ENCODE measurements at places on chromosomes 16 and 17.

DNA sequence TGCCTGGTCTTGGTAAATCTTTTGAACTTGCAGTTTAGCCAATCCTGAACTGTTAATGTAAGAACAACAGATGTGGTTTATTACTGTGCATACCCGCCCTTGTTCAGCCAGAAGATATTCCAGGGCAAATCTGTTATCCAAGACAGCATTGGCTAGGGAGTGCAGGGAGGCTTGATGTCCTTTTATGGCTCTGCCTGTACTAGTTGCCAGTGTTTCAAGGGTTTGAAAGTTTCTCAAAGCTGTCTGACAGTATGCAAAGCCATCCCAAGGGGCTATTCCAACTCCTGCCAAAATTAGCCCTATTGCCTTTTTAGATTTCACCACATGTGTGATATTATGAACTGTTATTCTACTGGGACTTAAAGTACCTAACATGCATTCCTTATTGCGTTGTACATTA is 30.1 kb downstream of the LCMT1 start:
- no peak overlapping the region for H3K4me3 ChIP-seq
- no peak overlapping the region for H3K27ac ChIP-seq
- peaks cover 45% of the 10 kb centered on the region for H3K36me3 ChIP-seq
- H3K4me1 ChIP-seq, result no peaks in the 10 kb centered on the region

DNA sequence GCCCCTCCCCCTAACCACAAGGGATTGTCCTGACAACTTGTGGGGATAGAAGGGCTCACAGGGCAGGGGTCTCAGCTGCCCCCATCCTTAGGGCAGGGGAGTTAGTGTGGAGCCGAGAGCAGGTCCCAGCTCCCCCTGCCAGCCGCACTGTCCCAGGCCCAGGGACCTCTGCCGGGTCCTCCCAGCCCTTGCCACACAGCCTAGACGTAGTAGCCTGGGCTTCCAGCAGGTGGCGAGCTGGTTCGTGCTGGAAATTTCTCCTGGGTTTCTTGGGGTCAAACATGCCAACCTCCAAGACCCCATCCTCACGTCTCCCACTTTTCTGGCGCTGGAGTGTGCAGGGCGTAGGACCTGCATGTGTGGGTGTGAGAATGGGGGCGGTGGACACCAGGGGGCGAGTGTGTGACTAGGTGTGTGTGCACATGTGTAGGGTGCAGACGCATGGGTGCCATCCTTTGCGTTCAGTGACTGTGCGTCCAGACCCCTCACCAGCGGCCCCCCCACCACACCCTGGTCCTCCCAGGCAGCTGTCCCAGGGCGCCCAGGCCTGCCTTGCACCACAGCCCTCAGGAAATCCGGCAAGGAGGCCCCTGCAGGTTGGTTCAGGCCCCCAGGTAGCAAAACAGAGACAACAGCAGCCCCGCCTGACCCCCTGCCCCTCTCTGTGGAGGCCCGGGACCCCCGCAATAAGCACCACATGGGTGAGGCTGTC is 29.5 kb downstream of the SBK1 start:
- no peaks in the 10 kb centered on the region for H3K36me3 ChIP-seq
- H3K4me3 ChIP-seq, result no peak overlapping the region
- H3K27me3 ChIP-seq, result no peaks in the 10 kb centered on the region
- peaks cover 5% of the 10 kb centered on the region for H3K4me1 ChIP-seq
- H3K27ac ChIP-seq, result no peak overlapping the region

- ATAC-seq, result no peak
- H3K27ac ChIP-seq, result no peak overlapping the region
- H3K36me3 ChIP-seq, result peaks cover 56% of the 10 kb centered on the region
- no peak overlapping the region for H3K4me3 ChIP-seq
- no peaks in the 10 kb centered on the region for H3K4me1 ChIP-seq
- no peaks in the 10 kb centered on the region for H3K27me3 ChIP-seq
Measured at GRCh38 chr16:24826817-24827566, 18.8 kb upstream of the SLC5A11 start.

GRCh38 chr17:30838202-30838807 is 6.5 kb downstream of the ATAD5 start:
- no peak overlapping the region for H3K4me3 ChIP-seq
- no peaks in the 10 kb centered on the region for H3K27me3 ChIP-seq

GRCh38 chr16:55491691-55492090 is 12.7 kb downstream of the MMP2 start:
- ATAC-seq, result no peak
- no peak overlapping the region for H3K4me3 ChIP-seq
- no peaks in the 10 kb centered on the region for H3K36me3 ChIP-seq
- H3K4me1 ChIP-seq, result no peaks in the 10 kb centered on the region

- no peak overlapping the region for H3K4me3 ChIP-seq
- no peaks in the 10 kb centered on the region for H3K27me3 ChIP-seq
- no peaks in the 10 kb centered on the region for H3K4me1 ChIP-seq
- H3K36me3 ChIP-seq, result no peaks in the 10 kb centered on the region
- ATAC-seq, result no peak
Measured at GRCh38 chr16:65079549-65079948, 42.3 kb downstream of the CDH11 start.

- peak overlapping the region; percentile 82 for H3K4me3 ChIP-seq
- H3K36me3 ChIP-seq, result peaks cover 13% of the 10 kb centered on the region
- ATAC-seq, result no peak
Measured at GRCh38 chr16:591892-592517, 2.1 kb downstream of the RAB40C start.

DNA sequence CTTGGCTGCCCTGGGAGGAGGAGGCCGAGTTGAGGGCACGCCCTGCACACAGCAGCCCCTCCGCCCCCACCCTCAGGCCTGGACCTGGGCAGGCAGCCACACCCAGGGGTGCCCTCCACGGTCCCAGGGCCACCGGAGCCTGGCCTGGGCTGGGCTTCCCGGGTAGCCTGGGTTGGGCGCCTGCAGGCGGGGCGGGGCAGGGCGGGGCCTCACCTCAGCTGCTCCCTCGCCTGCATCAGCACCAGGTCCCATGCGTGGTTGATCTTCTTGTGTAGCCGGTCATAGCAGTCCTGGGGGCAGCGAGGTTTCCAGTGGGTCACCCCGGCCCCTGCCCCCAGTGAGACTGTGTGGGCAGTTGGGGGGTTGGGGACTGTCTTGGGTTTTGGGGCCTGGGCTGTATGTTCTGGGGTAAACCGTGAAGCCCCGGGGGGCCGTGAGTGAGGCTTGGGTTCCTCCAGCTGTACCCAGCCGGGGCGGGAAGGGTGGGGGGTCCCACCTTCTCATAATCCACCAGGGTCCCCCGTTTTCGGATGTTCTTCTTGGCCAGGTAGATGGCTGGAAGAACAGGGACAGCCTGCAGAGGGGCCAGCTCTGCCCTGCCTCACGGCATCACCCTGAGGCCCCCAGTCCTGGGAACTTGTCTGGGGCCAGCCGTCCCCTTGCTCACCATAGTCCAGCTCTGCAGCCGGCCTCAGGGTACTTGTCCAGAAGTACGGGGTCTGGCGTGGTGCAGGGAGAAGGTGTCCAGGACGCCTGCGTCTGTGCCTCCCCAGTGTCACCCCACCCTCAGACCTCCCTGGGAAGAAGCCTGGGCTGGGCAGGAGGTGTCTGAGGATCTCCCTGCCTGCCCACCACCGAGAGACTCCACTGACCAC is 2.0 kb downstream of the RGS11 start:
- H3K27ac ChIP-seq, result no peak overlapping the region
- H3K36me3 ChIP-seq, result no peaks in the 10 kb centered on the region
- H3K4me1 ChIP-seq, result no peaks in the 10 kb centered on the region
- peaks cover 39% of the 10 kb centered on the region for H3K27me3 ChIP-seq
- ATAC-seq, result no peak
- no peak overlapping the region for H3K4me3 ChIP-seq

DNA sequence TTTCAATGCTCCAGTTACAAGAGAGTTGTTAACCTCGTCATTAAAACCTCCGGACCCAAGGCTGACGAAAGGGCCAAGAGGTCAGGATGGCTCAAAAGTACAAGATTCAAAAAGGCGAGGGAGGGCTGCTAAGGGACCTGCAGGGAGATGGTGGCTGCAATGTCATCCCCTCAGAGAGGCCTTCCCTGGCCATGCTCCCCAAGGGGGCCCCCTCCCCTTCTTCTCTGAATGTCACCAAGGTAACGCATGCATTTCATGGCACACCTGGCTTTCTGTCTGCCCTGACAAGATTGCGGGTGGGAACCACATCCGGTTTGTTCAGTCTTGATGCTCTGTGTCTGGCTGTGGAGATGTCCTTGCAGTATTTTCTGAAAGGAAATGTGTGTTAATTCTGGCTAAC is 89.9 kb downstream of the C16orf78 start:
- peak; percentile 71 for ATAC-seq
- H3K27me3 ChIP-seq, result no peaks in the 10 kb centered on the region
- no peak overlapping the region for H3K4me3 ChIP-seq
- H3K4me1 ChIP-seq, result peaks cover 12% of the 10 kb centered on the region

DNA sequence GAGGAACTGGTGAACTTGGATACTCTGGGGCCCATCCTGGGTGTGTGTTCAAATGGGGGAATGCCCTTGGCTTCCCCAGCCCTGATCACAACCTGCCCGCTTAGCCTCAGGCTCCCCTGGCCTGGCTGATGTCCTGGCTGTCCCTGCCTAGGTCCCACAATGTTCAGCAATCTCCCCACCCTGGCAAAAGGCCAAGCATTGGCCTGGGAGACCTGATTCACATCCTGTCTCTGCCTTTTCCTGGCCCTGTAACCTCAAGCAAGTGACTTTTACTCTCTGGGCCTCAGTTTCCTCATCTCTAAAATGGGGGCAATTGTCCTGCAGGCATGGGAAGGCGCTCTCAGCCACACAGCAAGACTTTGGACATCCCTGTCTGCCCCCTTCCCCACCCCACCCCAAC is 14.4 kb downstream of the CPNE2 start:
- H3K4me3 ChIP-seq, result no peak overlapping the region
- no peaks in the 10 kb centered on the region for H3K27me3 ChIP-seq
- no peaks in the 10 kb centered on the region for H3K4me1 ChIP-seq
- H3K27ac ChIP-seq, result no peak overlapping the region
- H3K36me3 ChIP-seq, result no peaks in the 10 kb centered on the region

- no peak overlapping the region for H3K4me3 ChIP-seq
- no peak for ATAC-seq
- peaks cover 13% of the 10 kb centered on the region for H3K4me1 ChIP-seq
- H3K27me3 ChIP-seq, result peaks cover 67% of the 10 kb centered on the region
- no peak overlapping the region for H3K27ac ChIP-seq
- H3K36me3 ChIP-seq, result no peaks in the 10 kb centered on the region
Measured at GRCh38 chr16:86042996-86043725, 144.2 kb downstream of the IRF8 start.

GRCh38 chr17:70621566-70621965 is 452.2 kb downstream of the KCNJ2 start:
- no peak overlapping the region for H3K4me3 ChIP-seq
- ATAC-seq, result no peak
- no peak overlapping the region for H3K27ac ChIP-seq
- H3K4me1 ChIP-seq, result no peaks in the 10 kb centered on the region

- H3K4me3 ChIP-seq, result no peak overlapping the region
- H3K27ac ChIP-seq, result no peak overlapping the region
- H3K4me1 ChIP-seq, result no peaks in the 10 kb centered on the region
- ATAC-seq, result no peak
- H3K27me3 ChIP-seq, result peaks cover 8% of the 10 kb centered on the region
Measured at GRCh38 chr17:33366960-33367359, 73.9 kb upstream of the ASIC2 start.

- H3K4me1 ChIP-seq, result peaks cover 54% of the 10 kb centered on the region
- peak; percentile 1 for ATAC-seq
- H3K27ac ChIP-seq, result peak overlapping the region; percentile 78
- H3K36me3 ChIP-seq, result peaks cover 10% of the 10 kb centered on the region
Measured at GRCh38 chr16:87392821-87393679, 914 bp downstream of the MAP1LC3B start.

- peak overlapping the region; percentile 37 for H3K27ac ChIP-seq
- ATAC-seq, result peak; percentile 39
- peaks cover 12% of the 10 kb centered on the region for H3K4me1 ChIP-seq
- H3K27me3 ChIP-seq, result no peaks in the 10 kb centered on the region
- peaks cover 51% of the 10 kb centered on the region for H3K36me3 ChIP-seq
- no peak overlapping the region for H3K4me3 ChIP-seq
Measured at GRCh38 chr16:50335196-50335958, 33.4 kb downstream of the BRD7 start.

- H3K27me3 ChIP-seq, result peaks cover 6% of the 10 kb centered on the region
- H3K27ac ChIP-seq, result no peak overlapping the region
- ATAC-seq, result no peak
- H3K4me3 ChIP-seq, result no peak overlapping the region
- H3K36me3 ChIP-seq, result no peaks in the 10 kb centered on the region
Measured at GRCh38 chr17:17398188-17398942, 78.4 kb upstream of the MED9 start.

DNA sequence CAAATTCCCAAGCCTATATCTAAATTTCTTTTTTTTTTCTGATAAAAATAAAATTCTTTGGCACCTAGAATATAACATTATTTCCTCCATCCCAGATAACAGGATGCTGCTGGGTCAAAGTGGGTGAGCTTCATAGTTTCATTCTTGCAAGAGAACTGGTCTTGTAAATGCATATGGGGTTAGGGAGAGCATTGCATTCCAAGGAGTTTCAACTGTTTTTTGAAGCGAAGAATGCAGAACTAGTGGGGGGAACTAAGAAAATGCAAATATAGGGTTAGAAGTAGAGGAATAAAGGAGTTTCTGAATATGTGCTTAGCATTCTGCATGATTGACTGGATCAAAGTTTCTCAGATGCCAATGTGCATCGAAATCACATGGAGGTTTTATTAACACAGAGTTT is 347.2 kb upstream of the XYLT1 start:
- H3K36me3 ChIP-seq, result no peaks in the 10 kb centered on the region
- no peak for ATAC-seq
- H3K4me3 ChIP-seq, result no peak overlapping the region
- peaks cover 4% of the 10 kb centered on the region for H3K27me3 ChIP-seq
- H3K4me1 ChIP-seq, result no peaks in the 10 kb centered on the region
- no peak overlapping the region for H3K27ac ChIP-seq

- peaks cover 16% of the 10 kb centered on the region for H3K36me3 ChIP-seq
- no peak overlapping the region for H3K27ac ChIP-seq
- H3K4me1 ChIP-seq, result peaks cover 26% of the 10 kb centered on the region
- no peaks in the 10 kb centered on the region for H3K27me3 ChIP-seq
- no peak overlapping the region for H3K4me3 ChIP-seq
Measured at GRCh38 chr17:77347544-77347943, 206.8 kb downstream of the SEC14L1 start.

DNA sequence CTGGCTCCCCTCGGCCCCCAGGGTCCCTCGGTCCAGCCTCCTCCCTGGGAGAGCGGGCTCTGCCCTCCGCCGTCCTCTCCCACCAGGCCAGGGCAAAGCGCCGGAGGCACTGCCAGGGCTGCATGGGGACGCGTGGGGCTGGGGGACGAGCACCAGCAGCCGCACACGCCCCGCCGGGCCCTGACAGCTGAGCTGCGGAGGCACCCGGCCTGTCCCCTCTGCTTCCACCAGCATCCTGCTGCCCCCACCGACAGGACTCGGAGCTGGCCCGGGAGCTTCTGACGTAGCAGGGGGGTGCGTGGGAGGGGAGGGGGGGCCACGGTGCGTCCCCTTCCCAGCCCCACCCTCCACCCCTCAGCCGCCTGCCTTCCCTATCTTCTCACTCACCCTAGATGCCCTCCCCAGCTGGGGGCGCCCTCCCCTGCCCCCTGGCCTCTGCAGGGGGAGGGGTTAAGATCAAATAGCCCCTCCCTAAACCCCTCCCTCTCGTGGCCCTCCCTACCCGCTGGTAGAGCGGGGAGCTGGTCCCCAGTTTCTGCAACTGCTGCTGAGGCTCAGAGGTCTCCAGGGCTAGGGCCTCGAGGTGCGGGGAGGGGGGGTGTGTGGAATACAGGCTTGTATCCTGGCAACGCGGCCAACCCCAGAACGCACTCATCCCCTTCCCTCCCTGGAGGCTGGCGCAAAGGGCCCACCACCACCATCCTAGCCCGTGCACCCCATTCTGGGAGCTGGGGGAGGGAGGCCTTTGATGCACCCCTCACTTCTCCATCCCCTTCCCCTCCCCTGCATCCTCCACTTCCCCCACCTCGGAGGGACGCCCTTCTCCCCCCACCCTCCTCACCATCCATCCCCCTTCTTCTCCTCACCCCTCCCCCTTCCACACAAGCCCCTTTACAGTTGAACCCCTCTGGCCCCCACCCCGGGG is 1.0 kb downstream of the SRCIN1 start:
- no peaks in the 10 kb centered on the region for H3K36me3 ChIP-seq
- no peak overlapping the region for H3K27ac ChIP-seq
- peak overlapping the region; percentile 63 for H3K4me3 ChIP-seq
- peaks cover 18% of the 10 kb centered on the region for H3K4me1 ChIP-seq
- H3K27me3 ChIP-seq, result peaks cover 91% of the 10 kb centered on the region

Data from stimulated activated memory B cell treated with anti-CD40 and anti-IgM and Interleukin-4, amounts not matched to agents 10 μg/mL and 1 μg/mL and 100 μg/mL, for 72 hours (primary cell).